ENCODE measurements at places on chromosomes 6 and 20.

- DNase-seq = no peak
Observed at GRCh38 chr6:88566746-88567534, 396.5 kb downstream of the RNGTT start.

DNA sequence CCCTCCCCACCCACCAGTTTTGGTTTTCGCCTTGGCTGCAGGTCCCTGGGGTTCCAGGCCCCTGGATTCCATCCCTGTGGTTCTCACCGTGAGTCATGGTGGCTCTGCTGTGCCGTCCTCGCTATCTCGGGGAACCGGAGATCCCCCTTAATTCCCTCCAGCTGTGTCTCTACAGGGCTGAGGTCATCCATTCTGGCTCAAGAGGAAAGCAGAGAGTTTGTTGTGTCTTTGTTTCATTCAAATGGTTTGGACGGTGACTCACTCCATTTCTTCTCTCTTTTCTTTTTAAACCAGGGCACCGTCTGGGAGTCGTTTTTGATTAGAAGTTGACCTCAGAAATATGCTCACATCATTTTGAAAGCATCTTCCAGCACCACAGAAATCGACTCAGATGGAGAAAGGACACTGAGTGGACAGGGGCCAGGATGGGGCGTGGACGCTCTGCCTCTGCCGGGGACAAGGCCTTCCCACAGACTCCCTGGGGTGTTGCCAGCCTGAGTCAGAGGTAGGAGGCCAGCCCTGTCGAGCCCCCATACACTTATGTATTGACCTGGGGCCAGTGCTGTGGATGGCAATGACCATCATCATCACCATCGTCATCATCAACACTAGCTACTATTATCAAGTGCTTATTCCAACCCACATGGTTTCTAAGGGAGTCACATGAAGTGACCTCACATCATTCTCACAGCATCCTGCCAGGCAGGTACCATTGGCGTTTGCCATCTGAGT, 176.2 kb downstream of the NFATC2 start:
- no peak for DNase-seq

- DNase-seq = no peak
Observed at GRCh38 chr20:58633161-58634053, 17.7 kb upstream of the STX16 start.

DNA sequence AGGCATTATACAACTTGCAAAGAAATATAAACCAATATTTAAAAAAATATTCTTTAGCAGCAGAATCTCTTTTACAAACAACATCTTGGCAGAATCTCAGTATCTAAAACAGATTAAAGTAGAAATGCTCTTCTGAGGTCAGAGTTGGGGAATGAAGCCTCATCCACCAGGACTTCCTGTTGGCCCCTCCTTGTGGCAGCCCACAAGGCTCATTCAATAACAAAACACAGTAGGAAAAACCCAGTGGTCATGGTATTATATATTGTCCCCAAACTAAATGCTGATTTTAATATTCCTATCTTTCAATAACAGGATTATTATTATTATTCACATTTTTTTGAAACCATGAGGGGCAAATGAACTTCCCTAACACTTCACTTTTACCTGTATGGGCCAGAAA, 368.6 kb downstream of the BTBD9 start:
- no peak for DNase-seq

DNA sequence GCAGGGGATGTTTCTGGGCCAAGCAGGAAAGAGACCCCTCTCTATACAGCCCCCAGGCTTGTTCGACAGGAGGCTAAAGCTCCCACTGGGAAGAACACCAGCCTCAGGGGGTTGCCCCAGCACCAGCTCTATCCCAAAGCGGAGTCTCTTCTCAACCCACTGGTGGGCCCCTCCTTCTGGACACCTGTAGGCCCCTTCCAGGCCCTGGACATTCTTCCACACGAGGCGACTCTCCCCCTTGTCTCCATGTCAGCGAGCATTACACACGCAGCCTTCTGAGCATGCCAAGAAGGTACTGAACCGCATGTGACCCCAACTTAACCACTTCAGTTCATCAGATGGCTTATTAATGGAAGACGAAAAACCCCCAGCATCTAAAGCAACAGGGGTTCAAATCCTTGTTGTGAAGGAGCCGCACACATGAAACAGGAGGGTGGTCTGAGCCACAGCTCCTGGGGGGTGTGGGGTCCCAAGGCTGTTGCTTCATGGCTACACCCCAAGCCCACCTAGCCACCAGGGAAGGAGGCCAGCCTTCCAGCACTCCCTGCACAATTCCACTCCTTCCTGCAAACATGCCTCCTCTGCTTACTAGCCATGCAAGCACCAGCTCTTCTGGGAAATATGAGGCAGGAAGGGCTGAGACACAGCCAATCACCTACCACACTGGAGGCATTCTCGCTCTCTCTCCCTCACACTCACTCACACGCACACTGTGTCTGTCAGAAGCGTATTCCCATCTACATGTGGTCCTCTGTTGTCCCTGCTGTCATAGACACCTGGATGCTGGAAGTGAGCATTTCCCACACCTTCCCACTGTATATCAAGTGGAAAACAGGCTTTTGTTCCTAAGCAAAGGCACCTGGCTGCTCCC, 104.5 kb downstream of the NOL4L start:
- DNase-seq = no peak

- no peak for DNase-seq
Observed at GRCh38 chr6:82617648-82618047, 254.0 kb downstream of the TPBG start.

DNA sequence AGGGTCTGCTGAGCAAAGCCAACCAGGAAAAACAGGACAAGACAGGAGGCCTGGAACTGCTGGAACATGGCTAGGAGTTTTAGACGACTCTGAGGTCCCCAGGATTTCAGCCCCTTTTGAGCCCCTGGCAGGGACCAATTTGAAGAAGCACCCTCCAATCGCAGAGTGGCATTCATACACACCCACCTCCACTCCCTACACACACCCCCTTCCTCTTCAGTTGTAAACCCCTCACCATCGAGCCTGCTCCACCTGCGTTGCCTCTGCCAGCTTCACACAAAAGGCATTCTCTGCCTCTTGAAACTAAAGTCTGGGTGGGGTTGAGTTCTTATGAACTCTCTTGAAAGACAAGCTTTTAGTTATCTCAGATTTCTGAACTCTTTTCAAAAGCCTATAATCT, at the start of gene GPX6:
Gene GPX6, minus strand, starts transcription at position 118 of the 400 bp plus-strand sequence. Its CDS starts 50 bp downstream, at position 68.
- no peak for DNase-seq

DNA sequence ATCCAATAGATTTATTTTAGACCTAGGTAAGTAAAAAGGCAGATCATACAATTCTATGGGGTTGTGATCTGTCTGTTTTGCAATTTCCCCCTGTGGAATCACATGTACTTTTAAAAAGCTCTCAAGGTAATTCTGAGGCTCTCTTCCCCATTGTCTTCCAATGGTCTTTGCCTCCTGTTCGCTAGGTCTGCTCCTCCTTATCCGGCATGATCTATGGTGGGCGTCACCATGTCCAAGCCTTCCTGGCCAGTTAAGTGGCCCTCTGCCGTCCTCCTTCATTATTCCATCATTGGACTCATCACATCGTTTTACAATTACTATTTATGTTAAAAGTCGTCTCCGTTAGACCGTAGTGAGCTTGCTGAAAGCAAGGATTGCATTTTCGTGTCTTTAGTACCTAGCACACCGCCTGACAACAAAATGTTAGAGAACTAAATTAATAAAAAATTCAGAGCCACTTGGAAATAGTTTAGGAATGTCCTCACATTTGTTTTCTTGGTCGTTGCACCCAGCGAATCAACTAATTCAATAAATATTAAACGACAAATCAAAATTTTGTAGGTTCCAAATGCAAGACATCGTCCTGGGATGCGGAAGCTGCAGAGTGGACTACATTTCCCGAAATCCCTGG, 2.2 kb upstream of the STXBP5 start:
- no peak for DNase-seq

DNA sequence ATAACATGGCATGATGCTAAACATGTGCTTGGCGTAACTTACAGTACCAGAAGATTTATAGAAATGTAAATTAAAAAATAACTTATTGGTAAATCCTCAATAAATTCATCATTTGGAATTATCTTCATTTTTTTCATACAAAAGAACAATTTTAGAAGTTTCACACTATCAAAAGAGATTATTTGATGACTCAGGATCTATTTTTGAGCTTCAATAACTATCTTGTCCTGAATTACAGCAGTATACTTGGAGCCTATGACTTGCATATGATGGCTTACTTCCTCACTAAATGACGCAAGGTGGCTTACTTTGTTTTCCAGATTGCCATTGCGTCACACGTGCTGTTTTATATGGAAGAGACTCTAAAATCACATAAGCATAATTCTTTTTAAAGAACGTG, 49.2 kb downstream of the KHDRBS2 start:
- no peak for DNase-seq

DNA sequence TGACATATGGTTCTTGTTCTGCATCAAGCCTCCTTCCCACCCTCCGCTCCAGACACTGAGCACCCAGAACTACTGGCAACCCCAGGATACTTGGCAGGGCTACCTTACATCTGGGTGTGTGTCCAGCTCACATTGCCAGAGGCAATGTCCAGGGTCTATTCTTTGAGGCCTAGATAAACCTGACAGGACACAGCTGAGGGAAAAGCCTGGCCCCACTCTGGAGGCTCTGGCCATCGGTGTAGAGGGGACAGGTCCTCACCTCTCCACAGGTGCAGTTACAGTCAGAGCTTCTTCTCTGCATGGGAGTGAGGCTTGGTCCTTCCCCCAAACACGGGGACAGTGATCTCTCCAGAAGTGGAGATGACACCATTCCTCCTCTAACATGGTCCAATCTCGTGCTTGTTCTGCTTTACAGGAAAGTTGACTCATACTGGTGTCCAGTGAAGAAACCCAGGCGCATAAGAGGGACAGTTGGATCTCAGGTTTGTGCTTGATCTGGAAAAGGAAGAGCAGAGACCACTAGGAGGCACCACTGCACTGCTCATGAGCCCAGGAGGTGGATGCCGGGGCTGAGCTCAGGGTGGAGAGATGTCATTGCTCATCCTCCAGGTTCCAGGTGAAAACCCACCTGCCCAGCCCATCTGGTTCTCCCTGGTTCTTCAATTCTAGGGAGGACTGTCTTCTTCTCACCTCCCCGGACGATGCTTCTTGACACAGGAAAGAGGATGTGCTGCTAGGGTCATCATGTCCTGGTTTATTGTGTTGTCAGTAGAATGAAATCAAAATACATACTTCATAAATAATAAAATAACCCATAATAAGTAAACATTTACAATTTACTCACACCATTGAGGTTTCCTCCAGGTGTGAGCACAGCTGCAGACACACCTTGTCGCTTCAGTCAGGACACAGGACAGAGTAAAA, 14.7 kb downstream of the HLA-F start:
- no peak for DNase-seq

DNA sequence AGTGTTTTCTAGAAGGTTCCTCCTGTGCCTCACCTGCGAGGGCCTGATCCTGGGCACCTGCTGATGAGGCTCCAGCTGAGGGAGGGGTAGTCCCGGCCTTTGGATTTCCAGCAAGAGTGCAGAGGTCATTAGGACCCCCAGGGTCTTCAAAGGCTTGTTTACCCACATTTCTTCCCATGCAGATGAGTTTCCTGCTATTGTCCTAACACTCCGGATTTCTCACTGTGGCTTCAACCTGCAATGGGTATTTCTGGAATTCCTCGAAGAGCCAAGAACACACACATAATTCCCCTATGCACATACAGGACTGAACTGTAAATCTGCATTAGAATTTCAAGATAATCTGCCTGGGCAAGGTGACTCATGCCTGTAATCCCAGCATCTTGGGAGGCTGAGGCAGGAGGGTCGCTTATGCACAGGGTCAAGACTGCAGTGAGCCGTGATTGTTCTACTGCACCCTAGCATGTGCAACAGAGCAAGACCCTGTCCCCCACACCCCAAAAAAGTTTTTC, 53.9 kb downstream of the ADNP start:
- no peak for DNase-seq

DNA sequence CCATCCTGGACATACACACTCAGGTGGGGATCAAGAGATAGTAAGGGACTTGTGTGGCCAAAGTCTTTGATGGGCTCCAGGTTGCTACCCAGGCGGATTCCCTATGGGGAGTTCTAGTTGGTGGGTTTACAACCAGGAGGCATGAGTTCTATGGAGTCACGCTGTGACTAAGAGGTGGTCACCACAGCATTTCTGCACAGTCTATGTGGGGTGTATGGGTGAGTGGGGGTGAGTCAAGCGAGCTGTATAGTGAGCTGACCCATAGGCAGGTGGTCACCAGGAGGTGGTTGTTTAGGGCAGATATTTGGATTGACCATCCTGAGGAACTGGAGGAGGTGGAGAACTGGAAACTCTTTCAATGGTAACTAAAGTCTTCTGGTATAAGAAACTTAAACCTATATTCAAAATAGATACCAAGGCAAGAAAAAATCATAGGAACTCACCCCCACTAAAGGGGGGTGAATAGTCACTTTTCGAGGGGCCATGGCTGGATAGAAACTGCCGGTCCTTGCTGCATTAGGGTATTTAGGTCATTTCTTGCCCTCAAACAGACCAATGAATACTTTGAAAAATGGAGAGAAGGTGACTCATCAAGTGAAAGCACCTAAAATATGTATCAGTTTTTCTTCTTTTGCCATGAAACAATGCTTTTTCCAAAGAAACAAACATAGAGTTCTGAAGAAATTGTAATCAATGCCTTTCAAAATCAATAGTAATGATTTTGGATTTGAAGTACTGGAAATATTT, 84.3 kb upstream of the NRN1 start:
- no peak for DNase-seq

DNA sequence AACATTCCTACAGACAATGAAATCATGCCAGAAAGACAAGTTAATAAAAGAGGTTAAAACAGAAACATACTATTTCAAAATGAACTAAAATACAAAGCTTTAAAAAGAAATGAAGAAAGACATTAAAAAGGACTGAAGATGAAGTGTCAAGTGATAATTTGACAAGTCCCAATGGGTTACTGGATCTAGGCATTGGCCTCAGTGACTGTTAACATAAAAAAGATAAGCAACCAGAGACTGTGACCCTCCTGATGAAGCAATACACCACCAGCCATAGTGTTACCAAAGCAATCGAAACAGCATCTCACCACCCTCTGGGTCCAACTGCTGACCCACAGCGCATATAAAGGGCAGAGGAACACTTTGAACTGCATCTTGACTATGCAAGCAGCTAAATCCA, 130.3 kb downstream of the FIG4 start:
- DNase-seq = no peak

GRCh38 chr6:40915165-40915564, 123.9 kb downstream of the UNC5CL start:
- no peak for DNase-seq

- no peak for DNase-seq
Observed at GRCh38 chr20:18678549-18679419, 90.9 kb downstream of the DTD1 start.

- no peak for DNase-seq
Observed at GRCh38 chr6:4348462-4349112, 213.2 kb upstream of the ECI2 start.

- no peak for DNase-seq
Observed at GRCh38 chr6:28953039-28953584, 29.3 kb upstream of the TRIM27 start.

Measured in stimulated activated CD8-positive, alpha-beta memory T cell treated with anti-CD3 and anti-CD28 coated beads, Interleukin-4, amount 100 ng/mL, for 1 hour (primary cell).